ENCODE measurements at places on chromosomes 4 and X.

DNA sequence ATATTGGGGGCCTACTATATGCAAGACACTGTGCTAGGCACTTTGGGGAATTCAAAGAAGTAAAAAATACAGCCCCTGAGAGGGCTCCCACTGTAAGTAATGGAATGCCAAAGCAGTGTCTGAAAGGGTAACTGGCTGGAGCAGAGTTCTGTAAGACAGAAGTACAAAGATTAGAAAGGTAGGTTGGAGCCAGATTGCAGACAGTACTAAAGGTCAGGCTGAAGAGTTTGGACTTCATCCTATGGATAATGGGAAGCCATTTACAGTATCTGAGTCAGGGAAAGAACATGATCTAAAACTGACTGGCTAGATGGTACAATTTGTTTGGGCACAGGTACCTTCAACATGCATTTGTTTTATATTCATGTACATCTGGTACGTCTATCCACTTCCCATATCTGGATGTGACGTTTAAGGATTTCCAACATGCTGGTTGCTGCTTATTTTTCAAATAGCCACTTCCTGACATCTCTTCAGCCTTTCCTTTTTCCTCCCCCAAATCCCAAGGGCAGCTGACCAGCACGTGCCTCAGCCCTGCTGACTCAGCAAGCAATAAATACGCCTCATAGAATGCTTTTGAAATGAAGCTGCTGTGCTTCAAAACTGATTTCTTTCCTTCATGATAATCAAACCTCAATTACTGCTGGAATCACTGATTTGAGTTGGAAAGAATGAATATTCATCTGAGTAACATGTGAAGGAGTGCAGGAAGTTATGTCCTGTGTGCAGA is 9.5 kb downstream of the ENOX2 start:
- DNase-seq, result no peak

GRCh38 chr4:56460085-56460484 is 7.3 kb upstream of the SRP72 start:
- DNase-seq, result no peak

DNA sequence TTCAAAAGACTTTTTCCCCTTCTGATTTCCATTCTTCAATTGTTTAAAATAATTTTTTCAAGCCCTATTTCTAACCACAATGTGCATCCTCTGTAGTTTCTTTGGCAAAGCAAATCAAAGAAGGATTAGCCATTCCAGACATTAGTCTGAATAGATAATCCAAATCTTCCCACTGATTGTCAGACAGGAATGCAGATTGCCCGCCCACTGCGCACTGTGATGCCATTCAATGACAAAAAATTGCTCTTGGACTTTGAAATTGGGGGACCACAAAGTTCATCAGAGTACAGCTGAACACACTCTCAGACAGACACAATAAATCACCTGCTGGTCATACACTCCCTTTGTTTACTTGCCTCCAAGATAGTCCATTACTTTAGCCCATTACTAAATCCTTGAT is 216.5 kb upstream of the DKK2 start:
- DNase-seq, result no peak

DNA sequence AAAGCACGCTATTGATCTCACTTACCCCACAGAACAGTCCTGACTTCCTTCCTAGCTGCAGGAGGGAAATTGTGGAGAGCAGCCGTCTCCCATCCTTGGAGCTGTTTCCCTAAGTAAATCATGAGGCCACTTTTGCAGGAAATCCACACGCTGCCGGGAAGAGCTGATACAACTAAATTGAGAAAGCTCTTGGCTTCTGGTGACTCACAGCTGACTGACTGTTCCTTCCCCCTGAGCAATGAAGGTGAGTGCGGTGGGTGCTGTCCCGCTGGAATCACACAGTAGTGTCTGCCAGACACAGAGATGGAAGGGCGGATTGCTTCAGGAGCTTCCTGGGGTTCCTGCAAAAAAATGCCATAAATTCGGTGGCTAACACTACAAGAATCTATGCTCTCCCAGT is 268.9 kb downstream of the ASMT start:
- no peak for DNase-seq

- DNase-seq, result no peak
Measured at GRCh38 chrX:32842053-32842452, 369.3 kb downstream of the DMD start.

DNA sequence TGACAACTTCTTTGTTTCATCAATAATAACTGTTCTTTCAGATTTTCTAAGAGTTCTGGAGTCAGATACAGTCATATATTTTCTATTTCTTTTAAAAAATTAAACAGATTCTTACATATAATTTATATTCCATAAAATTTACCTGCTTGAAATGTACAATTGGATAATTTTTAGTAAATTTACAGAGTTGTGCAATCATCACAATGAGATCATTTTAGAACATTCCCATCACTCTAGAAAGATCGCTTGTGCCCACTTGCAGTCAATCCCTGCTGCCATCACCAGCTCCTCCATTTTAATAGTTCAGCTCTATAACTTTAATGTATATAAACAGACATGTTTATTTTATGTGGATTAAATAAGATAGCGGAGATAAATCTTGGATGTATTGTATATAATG is 29.6 kb upstream of the PRSS48 start:
- DNase-seq, result no peak

Measured in erythroblast (primary cell).